ENCODE measurements at places on chromosomes 1 and 21.

- DNase-seq = no peak
Measured at GRCh38 chr1:8266436-8267165, 51.3 kb upstream of the SLC45A1 start.

GRCh38 chr1:94917251-94917650 is 9.7 kb downstream of the CNN3 start:
- DNase-seq = no peak

DNA sequence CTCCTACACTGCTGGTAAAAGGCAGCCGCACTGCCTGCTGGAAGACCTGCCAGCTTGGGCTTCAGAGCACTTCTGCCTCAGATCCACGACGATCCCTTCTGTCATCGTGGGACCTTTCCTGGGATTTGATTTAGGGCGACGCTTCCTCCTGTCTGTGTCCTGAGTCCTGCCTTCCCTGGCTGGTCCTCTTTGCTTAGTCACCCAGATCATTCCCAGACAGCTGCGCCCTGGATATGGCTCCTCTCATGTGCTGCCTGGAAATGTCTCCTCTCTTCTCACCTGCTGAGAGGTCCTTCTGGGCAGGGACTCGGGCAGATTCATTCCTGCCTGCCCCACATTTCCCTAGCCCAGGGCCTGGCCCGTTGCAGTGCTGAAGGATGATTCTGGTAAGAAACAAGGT is 72.4 kb upstream of the POU3F1 start:
- no peak for DNase-seq

- DNase-seq = no peak
Measured at GRCh38 chr1:63051886-63052285, 268.0 kb downstream of the ATG4C start.

- DNase-seq = no peak
Measured at GRCh38 chr1:229495782-229496181, 12.4 kb downstream of the NUP133 start.

GRCh38 chr1:204426035-204426436 is 14.4 kb upstream of the PPP1R15B start:
- no peak for DNase-seq

DNA sequence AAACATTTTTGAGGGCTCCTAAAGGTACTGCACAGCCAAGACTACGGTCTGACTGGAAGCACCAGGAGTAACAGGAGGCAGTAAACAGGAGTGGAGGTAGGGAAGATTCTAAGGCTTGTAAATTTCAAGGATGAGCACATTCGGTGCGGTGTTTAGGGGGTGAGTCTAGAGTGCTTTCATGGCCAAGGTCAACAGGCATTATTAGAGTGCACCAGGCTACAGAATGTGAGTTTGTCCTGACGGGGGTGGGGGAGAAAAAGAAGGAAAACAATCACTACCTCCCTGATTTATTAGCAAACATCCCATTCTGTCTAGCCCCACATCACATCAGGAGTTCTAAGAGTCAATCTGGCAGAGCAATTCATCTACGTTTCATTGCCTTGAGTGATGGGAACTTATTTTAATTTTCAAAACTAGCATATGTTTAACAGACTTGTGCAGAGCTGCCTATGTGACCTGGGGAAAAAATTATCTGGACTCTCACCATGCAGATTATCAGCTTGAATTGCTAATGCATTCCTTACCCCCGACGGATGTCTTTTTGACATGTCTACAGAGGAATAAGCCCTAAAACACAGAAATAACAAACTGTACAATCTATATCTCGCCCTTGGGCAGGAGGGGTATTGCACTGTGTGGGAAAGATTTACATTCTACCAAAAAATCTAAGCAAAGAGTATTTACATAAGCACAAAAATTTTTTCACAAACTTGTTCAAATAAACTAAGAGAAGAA is 45.0 kb downstream of the APP start:
- DNase-seq = no peak

DNA sequence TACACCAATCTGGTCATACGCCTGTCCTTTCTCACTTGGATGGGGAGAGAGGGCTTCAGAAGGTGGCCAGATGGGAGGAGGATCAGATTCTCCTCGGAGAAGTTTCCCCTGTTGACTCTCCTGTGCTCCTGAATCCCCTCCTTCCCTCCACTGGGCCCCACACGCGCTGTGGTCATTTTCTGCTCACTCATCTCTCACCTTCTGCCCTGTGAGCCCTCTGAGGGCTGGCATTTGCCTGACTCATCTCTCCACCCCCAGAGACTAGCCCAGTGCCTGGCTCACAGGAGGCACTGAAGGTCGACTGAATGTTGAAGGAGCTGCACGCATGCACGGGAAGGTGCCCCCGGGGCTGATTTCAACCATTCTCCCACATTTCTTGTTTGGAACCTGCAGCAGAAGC is 14.2 kb downstream of the ABCA4 start:
- no peak for DNase-seq

GRCh38 chr1:26723013-26723991 is 27.5 kb downstream of the ARID1A start:
- peak; percentile 90 for DNase-seq

DNA sequence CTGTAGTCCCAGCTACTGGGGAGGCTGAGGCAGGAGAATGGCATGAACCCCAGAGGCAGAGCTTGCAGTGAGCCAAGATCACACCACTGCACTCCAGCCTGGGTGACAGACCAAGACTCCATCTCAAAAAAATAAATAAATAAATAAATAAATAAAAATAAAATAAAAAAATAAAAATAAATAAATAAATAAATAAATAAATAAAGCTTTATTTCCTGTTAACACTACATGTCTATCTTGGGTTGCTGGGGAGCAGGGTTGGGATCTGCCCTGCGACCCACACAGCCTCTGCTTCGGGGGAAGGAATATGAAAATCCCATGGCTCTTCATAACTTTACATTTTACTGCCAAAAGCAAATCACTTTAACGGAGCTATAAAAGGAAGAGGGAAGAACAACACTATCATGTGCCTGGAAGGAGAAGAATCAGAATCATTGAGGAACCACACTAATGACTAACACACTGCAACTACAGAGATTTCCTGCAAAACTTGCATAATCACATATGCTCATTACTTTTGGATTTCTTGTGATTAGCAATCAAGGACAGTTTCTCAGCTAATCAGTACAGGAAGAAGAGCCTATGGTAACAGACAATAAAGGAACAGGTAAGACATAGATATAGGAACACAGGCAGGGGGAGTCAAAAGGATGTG is 72.8 kb upstream of the CD55 start:
- no peak for DNase-seq
